Aorta (tissue), 5 donors: ENCODE measurements at places on chromosomes 6 and 20. TPM values are rescaled to one million over a fixed set of nuclear protein-coding genes. Genes with fewer than 3 reads are reported as not detected.

DNA sequence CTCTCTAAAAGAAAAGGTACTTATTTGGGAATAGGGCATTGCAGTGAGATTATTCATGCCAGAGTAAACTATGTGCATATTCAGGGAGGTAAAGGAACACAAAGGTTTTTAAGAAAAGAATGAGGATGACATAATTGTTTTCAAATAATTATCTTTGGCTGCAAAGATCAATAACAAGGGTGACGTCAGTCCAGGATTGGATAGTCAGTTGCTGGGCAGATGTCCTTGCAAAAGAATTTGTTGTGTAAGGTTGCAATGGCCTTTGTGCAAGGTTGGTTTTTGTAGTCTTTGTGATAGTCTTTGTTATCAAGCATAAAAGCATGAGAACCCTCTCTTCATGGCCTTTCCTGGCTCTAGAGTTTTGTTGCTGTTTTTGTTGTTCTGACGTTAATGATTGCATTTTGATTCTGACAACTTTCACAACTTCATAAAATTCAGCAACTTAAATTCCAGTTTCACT lies 17.7 kb downstream of the LOC128125822 start:
- DNase-seq = no peak
- no peaks in the 10 kb centered on the region for H3K4me1 ChIP-seq
- H3K27ac ChIP-seq = no peak overlapping the region
- no peaks in the 10 kb centered on the region for H3K36me3 ChIP-seq

Gene POU3F2
- total RNA-seq = not detected

- no peaks in the 10 kb centered on the region for H3K36me3 ChIP-seq
- no peak for DNase-seq
- no peak overlapping the region for H3K27ac ChIP-seq
- no peaks in the 10 kb centered on the region for H3K27me3 ChIP-seq
Measured at GRCh38 chr6:18406955-18407749, 20.0 kb downstream of the RNF144B start.

Gene FGD2
- total RNA-seq = 33.9 TPM

- H3K27me3 ChIP-seq = no peaks in the 10 kb centered on the region
- no peak for DNase-seq
- H3K36me3 ChIP-seq = no peaks in the 10 kb centered on the region
- H3K4me3 ChIP-seq = no peak overlapping the region
- H3K27ac ChIP-seq = no peak overlapping the region
Measured at GRCh38 chr6:165545806-165546205, 117.2 kb downstream of the PDE10A start.

- H3K27me3 ChIP-seq = no peaks in the 10 kb centered on the region
- H3K27ac ChIP-seq = no peak overlapping the region
- DNase-seq = no peak
- H3K4me1 ChIP-seq = no peaks in the 10 kb centered on the region
- no peak overlapping the region for H3K4me3 ChIP-seq
- H3K36me3 ChIP-seq = no peaks in the 10 kb centered on the region
Measured at GRCh38 chr6:87082160-87082721, 12.7 kb downstream of the CGA start.

Gene HSPA12B
- 10.8 TPM for total RNA-seq

- H3K27me3 ChIP-seq = no peaks in the 10 kb centered on the region
- H3K4me1 ChIP-seq = peaks cover 2% of the 10 kb centered on the region
- H3K36me3 ChIP-seq = no peaks in the 10 kb centered on the region
- DNase-seq = no peak
- H3K27ac ChIP-seq = no peak overlapping the region
Measured at GRCh38 chr20:47547034-47547387, 45.3 kb downstream of the NCOA3 start.

Gene EDN1
- 10.0 TPM for total RNA-seq
